Natural killer cell treated with Interleukin-12 subunit alpha and Interleukin-12 subunit beta and Interleukin-15 and Interleukin-18, amount 100 ng/mL, for 72 hours (primary cell): ENCODE measurements at places on chromosomes 3 and 15. TPM values are rescaled to one million over a fixed set of nuclear protein-coding genes. Genes with fewer than 3 reads are reported as not detected.
A peak's percentile ranks its signal among the peaks of the same experiment; 100 is the strongest.

CD200 gene
- 0.17 TPM for total RNA-seq

PIGB gene
- 27.5 TPM for total RNA-seq

NOX5 gene
- not detected for total RNA-seq

ACOX2 gene
- not detected for total RNA-seq

ZBTB11 gene
- total RNA-seq, result 27.7 TPM

DNASE1L3 gene
- not detected for total RNA-seq

WDR6 gene
- total RNA-seq, result 222 TPM

MNS1 gene
- total RNA-seq, result 0.47 TPM

TMEM108 gene
- total RNA-seq, result not detected

ZNF80 gene
- total RNA-seq, result not detected

GRCh38 chr3:27271890-27272289 lies 97.3 kb downstream of the NEK10 start:
- peaks cover 9% of the 10 kb centered on the region for H3K27me3 ChIP-seq
- H3K4me1 ChIP-seq, result no peaks in the 10 kb centered on the region
- no peak for DNase-seq
- peaks cover 4% of the 10 kb centered on the region for H3K36me3 ChIP-seq

- no peak for DNase-seq
- no peak overlapping the region for H3K27ac ChIP-seq
- H3K4me3 ChIP-seq, result no peak overlapping the region
Measured at GRCh38 chr15:71112429-71112828, 2.8 kb upstream of the THSD4 start.

DNA sequence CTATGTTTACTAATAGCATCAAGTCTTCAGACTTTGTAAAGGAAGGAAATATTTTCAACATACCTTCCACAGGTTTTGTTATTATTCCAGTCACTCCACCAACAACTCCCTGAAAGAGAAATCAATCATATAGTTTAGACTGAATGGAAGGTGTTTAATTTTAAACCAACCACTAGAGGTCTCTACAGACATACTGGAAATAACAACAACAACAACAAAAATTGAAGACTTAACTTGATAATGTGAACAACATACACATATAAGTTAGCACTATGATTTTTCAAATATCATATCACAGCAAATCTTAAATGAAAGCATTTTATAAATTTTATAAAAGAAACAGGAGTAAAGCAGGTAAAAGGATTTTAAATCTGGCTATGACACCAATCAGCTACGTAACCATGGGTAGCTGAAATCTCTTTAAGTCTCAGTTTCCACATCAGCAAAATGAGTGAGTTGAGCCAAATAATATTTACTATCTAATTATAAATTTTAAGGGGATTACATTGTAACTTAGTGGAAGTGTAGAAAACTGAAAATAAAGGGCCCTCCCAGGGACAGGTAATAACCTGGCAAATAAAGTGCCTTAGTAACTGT lies 188.2 kb downstream of the VPS13C start:
- H3K27ac ChIP-seq, result no peak overlapping the region
- peaks cover 25% of the 10 kb centered on the region for H3K36me3 ChIP-seq
- no peak overlapping the region for H3K4me3 ChIP-seq
- peaks cover 4% of the 10 kb centered on the region for H3K4me1 ChIP-seq
- no peak for DNase-seq
- no peaks in the 10 kb centered on the region for H3K27me3 ChIP-seq

- H3K4me1 ChIP-seq, result peaks cover 48% of the 10 kb centered on the region
- H3K27ac ChIP-seq, result peak overlapping the region; percentile 98
- no peaks in the 10 kb centered on the region for H3K36me3 ChIP-seq
- peak; percentile 86 for DNase-seq
- no peaks in the 10 kb centered on the region for H3K27me3 ChIP-seq
Measured at GRCh38 chr3:195101001-195101583, 169.9 kb downstream of the XXYLT1 start.

GRCh38 chr3:133763797-133764683 lies 17.8 kb downstream of the TF start:
- DNase-seq, result no peak
- no peak overlapping the region for H3K4me3 ChIP-seq
- H3K27me3 ChIP-seq, result no peaks in the 10 kb centered on the region
- H3K27ac ChIP-seq, result no peak overlapping the region

GRCh38 chr15:80695911-80696661 lies 976 bp downstream of the ABHD17C start:
- H3K27me3 ChIP-seq, result no peaks in the 10 kb centered on the region
- peaks cover 25% of the 10 kb centered on the region for H3K4me1 ChIP-seq
- no peak for DNase-seq
- peak overlapping the region; percentile 56 for H3K27ac ChIP-seq

DNA sequence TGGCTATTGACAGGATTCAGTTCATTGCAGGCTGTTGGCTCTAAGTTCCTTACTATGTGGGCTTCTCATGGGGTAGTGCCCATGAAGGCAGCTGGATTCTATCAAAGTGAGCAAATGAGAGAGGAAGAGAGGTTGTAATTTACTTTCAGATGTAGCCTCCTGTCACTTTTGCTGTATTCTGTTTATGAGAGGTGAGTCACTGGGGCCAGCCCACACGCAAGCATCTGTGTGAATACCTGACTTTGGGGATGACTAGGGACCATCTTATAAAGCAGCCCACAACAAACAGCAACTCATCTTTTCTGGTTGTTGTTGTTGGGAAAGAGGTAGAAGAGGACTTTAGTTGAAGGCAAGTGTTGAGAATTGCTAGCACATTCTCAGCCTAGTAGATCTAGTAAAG lies 506.3 kb upstream of the GRM7 start:
- no peaks in the 10 kb centered on the region for H3K4me1 ChIP-seq
- no peak overlapping the region for H3K27ac ChIP-seq
- H3K36me3 ChIP-seq, result no peaks in the 10 kb centered on the region
- no peak for DNase-seq
- H3K4me3 ChIP-seq, result no peak overlapping the region
- no peaks in the 10 kb centered on the region for H3K27me3 ChIP-seq

DNA sequence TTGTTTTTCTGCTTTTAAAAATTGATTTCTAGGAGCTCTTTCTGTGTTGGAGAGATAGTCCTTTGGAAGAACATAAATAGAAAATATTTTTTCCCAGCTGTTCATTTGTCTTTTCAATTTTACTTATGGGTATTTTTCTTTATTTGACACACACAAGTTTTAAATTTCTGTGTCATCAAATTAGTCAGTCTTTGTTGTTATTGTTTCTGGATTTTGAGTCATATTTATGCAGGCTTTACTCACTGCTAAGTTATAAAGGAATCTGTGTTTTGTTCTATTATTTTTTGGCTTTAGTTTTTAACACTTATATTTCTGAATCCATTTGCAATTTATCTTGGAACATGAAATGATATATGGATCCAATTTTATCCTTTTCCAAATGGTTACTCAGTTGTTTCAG lies 5.9 kb upstream of the GHSR start:
- no peaks in the 10 kb centered on the region for H3K36me3 ChIP-seq
- no peak for DNase-seq
- peaks cover 11% of the 10 kb centered on the region for H3K4me1 ChIP-seq
- H3K4me3 ChIP-seq, result no peak overlapping the region

DNA sequence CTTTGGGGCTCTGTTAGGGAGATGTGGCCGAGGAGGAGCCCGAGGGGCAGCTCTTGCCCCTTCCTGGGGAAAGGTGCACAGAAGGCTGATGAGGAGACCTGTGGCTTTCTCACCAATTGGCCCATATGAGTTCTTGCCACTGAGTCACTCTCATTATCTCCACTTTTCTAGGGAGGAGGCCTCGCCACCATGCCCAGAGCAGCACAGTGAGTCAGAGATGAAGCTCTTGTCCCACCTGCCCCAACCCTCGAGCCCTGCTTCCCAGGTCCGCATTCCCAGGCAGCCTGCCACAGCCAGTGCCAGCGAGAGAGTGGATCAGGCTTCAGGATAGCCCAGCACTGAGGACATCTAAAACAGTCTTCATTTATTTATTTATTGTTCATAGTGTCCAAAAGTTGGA lies 53.5 kb downstream of the AMOTL2 start:
- no peak for DNase-seq
- H3K4me1 ChIP-seq, result no peaks in the 10 kb centered on the region
- peaks cover 50% of the 10 kb centered on the region for H3K27me3 ChIP-seq
- no peak overlapping the region for H3K4me3 ChIP-seq

- no peaks in the 10 kb centered on the region for H3K36me3 ChIP-seq
- H3K4me3 ChIP-seq, result no peak overlapping the region
- peaks cover 2% of the 10 kb centered on the region for H3K27me3 ChIP-seq
- H3K27ac ChIP-seq, result no peak overlapping the region
- DNase-seq, result no peak
- no peaks in the 10 kb centered on the region for H3K4me1 ChIP-seq
Measured at GRCh38 chr15:87753539-87753938, 503.0 kb downstream of the NTRK3 start.

DNA sequence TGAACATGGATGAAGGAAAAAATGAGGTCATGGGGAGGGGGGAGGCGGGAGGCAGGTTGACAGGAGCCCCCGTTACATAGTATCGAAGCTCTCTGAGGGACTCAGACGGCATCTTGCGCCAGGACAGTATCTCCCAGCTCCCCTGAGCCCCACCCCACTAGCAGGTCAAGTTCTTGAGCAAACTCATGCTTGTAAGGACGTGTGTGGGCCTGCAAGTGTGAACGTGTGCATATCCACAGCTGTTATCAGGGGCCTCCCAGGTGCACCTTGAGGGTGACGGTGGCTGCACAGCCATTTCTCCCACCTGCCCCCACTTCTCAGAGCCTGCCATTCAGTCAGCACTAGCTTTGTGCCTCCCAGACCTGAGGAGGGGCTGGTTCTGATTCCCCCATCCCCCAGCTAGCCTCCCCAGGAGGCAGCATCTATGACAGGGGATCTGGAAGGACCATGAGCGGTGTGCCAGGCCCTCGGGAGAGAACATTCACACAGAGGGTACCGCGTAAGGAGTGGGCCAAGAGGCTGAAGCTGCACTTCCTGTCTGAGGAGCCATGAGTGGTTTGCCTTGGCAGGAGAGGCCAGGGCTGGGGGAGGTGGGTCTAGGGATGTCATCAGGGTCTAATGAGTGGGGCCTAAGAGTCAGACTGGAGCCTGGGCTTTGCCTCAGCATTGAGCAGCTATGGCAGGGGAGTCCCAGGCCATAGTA lies 2.9 kb downstream of the SEMA3F start:
- H3K36me3 ChIP-seq, result no peaks in the 10 kb centered on the region
- no peak for DNase-seq
- no peak overlapping the region for H3K4me3 ChIP-seq
- no peak overlapping the region for H3K27ac ChIP-seq
- H3K27me3 ChIP-seq, result peaks cover 29% of the 10 kb centered on the region
- peaks cover 6% of the 10 kb centered on the region for H3K4me1 ChIP-seq

DNA sequence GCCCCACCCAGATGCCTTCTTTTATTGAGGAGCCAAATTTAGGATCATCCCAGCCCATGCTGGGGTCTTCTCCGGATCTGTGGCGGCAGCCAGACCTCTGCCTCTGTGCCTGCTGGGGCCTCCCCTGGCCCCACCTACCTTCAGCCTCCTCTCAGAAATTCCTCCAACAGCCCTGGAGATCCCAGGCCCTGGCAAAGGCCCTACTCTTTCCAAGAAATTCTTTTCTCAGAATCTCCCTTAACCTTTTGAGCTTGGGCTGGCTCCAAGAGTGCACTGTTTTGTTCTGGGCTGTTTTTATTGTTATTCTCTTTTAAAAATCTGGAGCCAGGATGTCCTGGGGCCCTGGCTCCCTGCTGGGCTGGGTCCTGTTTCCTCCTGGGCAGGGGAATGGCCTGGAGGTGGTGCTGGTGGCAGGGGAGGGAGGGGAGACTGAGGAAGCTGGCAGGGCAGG lies 57.8 kb downstream of the GRIP2 start:
- peak; percentile 25 for DNase-seq
- H3K27me3 ChIP-seq, result no peaks in the 10 kb centered on the region
- no peak overlapping the region for H3K27ac ChIP-seq
- H3K4me1 ChIP-seq, result peaks cover 3% of the 10 kb centered on the region
- H3K4me3 ChIP-seq, result no peak overlapping the region

GRCh38 chr3:33732394-33732793 lies 14.3 kb upstream of the CLASP2 start:
- peaks cover 6% of the 10 kb centered on the region for H3K36me3 ChIP-seq
- no peak overlapping the region for H3K4me3 ChIP-seq
- peaks cover 15% of the 10 kb centered on the region for H3K27me3 ChIP-seq

DNA sequence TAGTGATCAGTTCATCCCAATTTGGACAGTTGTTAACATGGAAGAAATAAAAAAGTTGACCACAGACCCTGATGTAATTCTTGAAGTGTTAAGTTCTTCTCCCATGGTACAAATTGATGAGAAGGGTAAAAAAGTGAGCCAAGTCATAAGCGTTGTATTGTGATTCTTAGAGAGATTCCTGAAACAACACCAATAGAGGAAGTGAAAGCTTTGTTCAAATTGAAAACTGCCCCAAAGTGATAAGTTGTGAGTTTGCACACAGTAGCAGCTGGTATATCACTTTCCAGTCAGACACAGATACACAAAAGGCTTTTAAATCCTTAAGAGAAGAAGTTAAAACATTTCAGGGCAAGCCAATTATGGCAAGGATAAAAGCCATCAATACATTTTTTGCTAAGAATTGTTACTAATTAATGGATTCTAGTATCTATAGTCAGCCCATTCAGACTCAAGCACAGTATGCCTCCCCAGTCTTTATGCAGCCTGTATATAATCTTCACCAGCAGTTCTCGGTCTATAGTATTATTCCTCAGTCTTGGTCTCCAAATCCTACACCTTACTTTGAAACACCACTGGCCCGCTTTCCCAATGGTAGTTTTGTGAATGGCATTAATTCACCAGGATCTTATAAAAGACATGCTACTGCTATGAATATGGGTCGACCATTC lies 38.2 kb downstream of the CDIN1 start:
- DNase-seq, result no peak
- H3K27ac ChIP-seq, result no peak overlapping the region
- no peak overlapping the region for H3K4me3 ChIP-seq
- peaks cover 9% of the 10 kb centered on the region for H3K4me1 ChIP-seq
- no peaks in the 10 kb centered on the region for H3K27me3 ChIP-seq
- no peaks in the 10 kb centered on the region for H3K36me3 ChIP-seq

DNA sequence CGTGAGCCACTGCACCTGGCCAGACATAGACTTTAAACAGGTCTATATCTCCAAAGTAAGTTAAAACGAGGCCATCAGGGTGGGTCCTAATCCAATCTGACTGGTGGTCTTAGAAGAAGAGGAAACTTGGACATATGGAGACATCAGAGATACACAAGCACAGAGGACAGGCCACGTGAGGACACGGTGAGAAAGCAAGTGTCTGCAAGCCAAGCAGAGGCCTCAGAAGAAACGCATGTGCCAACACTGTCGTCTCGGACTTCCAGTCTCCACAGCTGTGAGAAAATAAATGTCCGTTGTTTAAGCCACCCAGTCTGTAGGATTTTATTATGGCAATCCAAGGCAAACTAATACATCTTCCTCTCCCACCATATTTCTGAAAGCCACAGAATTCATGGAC lies 43.9 kb downstream of the MRPL46 start:
- DNase-seq, result no peak
- H3K4me1 ChIP-seq, result no peaks in the 10 kb centered on the region
- H3K4me3 ChIP-seq, result no peak overlapping the region
- no peak overlapping the region for H3K27ac ChIP-seq
